ENCODE measurements at places on chromosomes 5 and 9. TPM values are rescaled to one million over a fixed set of nuclear protein-coding genes. Genes with fewer than 3 reads are reported as not detected.

Gene ECSCR
- not detected for total RNA-seq

Gene IRX1
- 6.5 TPM for total RNA-seq

Gene ROPN1L
- total RNA-seq, result 0.21 TPM

Gene C9orf152
- not detected for total RNA-seq

Gene FXN
- total RNA-seq, result 11.4 TPM

Gene MARVELD2
- 28.6 TPM for total RNA-seq

Gene FBP1
- total RNA-seq, result 2.5 TPM

Gene PRRT1B
- total RNA-seq, result not detected

Gene MSX2
- total RNA-seq, result 1.4 TPM

Gene SLC35D2
- total RNA-seq, result 50.4 TPM

Gene SH2D3C
- 0.17 TPM for total RNA-seq

Gene SPINK6
- not detected for total RNA-seq

Gene LMX1B
- total RNA-seq, result 1.7 TPM

Measured in kidney epithelial cell (primary cell).